ENCODE measurements at places on chromosomes 6 and 20.
A peak's percentile ranks its signal among the peaks of the same experiment; 100 is the strongest.

GRCh38 chr6:8375916-8376315 is 59.4 kb downstream of the SLC35B3 start:
- no peak for DNase-seq

DNA sequence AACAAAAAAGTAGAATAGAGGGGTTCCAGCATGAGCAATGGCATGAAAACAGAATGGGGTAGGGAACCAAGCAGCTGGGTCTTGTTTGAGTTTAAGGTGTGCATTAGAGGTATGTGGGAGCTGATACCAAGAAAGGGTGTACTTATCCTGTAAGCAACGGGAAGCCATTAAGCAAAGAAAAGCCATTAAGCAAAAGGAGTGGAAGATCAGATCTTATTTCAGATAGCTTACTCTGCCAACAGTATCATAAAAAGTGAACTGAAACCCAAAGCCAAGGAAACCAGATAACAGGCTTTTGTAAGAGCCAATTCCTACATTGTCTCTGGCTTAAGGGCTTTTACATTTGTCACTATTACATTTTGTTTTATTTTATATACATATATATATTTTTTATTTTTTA is 21.3 kb upstream of the BEND6 start:
- no peak for DNase-seq

- DNase-seq = no peak
Observed at GRCh38 chr6:14704383-14705271, 541.2 kb upstream of the JARID2 start.

DNA sequence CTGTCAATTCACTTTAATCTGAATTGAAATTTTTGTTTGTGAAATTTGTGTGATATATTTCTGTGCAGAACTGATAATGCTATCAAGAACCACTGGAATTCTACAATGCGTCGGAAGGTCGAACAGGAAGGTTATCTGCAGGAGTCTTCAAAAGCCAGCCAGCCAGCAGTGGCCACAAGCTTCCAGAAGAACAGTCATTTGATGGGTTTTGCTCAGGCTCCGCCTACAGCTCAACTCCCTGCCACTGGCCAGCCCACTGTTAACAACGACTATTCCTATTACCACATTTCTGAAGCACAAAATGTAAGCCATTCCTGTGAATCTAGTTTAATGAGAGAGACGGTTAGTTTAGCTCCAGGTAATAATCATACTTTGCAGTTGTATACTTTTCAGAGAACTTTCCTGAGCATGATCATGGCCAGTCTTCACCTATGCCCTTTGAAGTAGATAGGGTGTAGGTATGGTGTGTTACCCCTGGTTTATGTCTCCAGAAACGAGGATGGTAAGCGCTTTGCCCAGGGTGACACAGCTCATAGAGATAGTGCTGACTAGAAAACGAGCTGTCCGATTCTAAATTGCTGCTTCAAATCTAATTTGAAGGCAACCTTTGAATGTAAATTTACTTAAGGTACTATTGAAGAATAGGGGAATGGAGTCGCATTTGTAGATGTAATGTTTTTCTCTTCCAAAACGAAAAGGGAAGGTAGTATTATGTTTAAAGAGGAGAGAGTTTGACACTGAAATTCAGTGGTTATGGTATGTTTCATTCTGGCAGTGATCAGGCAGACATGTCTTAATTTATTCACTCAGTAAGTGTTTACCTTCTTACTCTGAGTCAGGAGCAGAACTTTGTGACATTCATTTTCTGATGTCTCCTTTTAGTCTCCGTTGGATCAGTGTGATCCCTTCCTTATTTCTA is 11.4 kb downstream of the MYB start:
- no peak for DNase-seq

GRCh38 chr6:163554663-163555062 is 140.1 kb downstream of the QKI start:
- no peak for DNase-seq

- DNase-seq = peak; percentile 18
Observed at GRCh38 chr6:73854998-73855718, 159.2 kb downstream of the CD109 start.

- DNase-seq = no peak
Observed at GRCh38 chr20:35891375-35891774, 62.9 kb downstream of the SCAND1 start.

DNA sequence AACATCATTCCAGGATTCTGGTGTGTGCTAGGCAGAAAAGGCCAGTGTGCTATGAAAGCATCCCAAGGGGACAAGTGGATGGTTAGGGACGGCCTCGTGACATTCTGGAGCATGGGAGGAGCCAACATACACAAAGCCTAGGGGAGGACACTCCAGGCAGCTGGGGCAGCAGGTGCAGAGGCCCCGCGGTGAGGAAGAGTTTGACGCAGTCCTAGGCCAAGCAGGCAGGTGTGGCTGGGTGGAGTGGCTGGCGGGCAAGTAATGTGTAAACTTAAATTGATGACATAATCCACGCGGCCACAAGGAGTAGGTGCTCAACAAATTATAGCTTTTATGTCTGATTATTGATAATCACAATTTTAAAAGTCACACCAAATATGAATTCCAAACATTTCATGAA is 93.6 kb downstream of the TMEM242 start:
- DNase-seq = peak; percentile 96

GRCh38 chr6:132204591-132204990 is 196.7 kb downstream of the MOXD1 start:
- no peak for DNase-seq

DNA sequence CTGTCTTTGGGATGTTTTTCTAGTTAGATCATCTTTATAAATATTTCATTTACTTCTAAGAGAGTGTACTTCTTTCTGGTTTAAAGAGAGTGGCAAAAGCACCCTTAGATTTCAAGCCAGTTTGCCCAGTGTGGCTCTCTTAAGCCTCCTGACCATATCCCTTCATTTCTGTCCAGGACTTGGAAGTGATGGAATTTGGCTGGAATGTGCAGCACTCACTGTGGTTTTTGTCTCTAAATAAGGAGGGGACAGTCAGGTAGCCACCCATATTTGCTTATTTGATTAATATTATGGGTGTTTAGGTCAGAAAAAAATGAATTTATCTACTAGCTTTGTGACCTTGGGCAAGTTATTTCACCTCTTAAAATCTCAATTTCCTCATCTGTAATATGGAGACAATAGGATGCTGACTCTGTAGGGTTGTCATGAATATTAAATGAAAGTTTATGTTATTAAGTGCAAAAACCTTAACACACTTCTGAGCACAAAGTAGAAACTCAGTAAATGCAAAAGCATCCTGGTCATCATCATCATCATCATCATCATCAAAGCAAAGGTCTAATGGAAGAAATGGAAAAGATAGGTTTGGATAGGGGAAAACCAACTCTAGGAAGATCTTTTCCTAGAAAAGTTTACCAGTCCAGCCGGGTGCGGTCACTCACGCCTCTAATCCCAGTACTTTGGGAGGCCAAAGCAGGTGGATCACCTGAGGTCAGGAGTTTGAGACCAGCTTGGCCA is 3.1 kb downstream of the CRYBG1 start:
- DNase-seq = no peak

- DNase-seq = no peak
Observed at GRCh38 chr6:106102034-106102433, 15.9 kb downstream of the PRDM1 start.

DNA sequence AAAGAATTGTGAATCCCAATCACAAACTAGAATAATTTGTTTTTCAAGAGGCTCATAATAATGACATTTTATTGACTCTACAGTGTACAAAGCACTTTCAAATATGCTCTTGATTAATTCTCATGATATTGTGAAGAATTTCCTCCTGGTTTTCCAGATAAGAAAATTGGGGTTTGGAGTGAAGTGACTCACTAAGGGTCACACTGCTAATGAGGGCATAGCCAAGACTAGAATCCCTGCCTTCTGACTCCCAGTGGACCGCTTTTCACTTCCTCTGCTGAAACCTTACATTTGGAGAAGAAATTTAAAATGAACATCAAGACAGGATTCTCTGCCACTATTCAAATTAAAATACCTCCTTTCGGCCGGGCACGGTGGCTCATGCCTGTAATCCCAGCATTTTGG is 38.3 kb upstream of the LTV1 start:
- no peak for DNase-seq

GRCh38 chr6:97198046-97198565 is 84.9 kb downstream of the MMS22L start:
- no peak for DNase-seq

- DNase-seq = no peak
Observed at GRCh38 chr20:52405986-52406385, 214.4 kb upstream of the ZFP64 start.

DNA sequence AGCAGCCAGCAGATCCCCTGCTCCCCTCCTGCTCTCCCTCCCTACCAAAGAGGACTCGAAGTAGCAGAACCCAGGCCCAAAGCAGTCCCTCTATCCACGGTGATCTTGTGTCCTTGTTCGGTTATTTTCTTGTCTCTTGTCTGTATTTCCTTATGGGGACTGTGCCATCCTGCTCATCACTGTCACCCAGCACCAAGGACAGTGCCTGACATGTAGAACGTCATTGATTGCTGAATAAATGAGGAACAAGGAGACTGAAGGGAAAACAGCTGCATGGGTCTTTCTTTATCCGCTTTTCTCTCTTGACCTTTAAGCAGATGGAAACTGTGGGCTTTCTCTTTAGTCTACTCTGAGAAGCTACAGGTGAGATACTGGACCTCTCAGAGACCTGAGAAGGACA is 29.4 kb upstream of the ZNF831 start:
- DNase-seq = no peak

DNA sequence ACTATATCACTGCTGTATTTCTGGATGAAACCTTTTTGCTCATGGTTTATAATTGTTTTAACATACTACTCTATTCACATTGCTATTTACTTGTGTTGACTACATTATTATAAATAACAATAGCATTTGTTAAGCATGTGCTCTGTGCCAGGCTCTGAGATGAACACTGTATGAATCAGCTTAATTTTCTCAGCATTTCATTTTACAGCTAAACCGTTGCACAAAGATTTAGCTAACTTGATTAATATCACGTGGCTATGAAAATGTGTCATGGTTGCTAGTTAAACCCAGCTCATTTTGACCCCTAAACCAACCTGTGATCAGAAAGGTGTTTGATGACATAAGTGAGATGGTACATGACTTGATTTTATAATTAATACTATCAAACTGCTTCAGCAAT is 77.5 kb downstream of the NCOA7 start:
- no peak for DNase-seq

DNA sequence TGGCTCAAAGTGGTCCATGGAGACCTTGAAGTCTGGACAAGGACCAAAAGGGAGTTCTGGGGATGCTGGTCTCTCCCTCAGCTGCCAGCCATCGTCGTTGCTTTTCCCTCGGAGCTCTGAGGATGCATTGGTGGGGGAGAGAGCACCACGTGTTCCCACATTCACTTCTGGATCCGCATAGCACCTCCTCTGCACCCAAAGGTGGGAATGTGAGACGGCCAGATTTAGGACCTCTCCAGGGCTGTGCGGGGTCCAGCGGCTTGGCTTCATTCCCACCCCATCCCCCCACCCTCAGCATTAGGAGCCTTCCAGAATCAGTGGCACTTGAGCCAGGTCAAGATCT is 1.1 kb downstream of the EPB41L1 start:
- no peak for DNase-seq

- no peak for DNase-seq
Observed at GRCh38 chr6:152166497-152166896, 359.0 kb downstream of the ESR1 start.

- no peak for DNase-seq
Observed at GRCh38 chr20:51696304-51697071, 71.7 kb downstream of the ATP9A start.

DNA sequence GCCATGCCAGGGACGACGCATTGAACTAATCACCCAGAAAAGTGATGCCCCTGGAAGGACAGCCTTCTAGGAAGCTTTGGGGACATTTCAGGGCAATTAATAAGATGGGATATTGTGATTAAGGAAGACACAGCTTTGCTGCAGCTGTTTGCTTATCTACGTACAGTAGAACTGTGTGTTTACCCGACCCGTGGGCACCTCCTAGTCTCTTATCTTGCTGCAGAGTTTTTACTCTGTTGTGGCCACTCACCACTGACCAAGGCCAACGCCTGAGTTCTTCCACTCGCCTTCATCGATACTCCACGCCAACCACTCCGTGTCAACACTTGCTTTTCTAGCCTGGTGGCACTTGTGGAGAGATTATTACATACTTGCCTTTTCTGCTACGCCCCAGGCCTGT is 105.9 kb upstream of the MLN start:
- no peak for DNase-seq

DNA sequence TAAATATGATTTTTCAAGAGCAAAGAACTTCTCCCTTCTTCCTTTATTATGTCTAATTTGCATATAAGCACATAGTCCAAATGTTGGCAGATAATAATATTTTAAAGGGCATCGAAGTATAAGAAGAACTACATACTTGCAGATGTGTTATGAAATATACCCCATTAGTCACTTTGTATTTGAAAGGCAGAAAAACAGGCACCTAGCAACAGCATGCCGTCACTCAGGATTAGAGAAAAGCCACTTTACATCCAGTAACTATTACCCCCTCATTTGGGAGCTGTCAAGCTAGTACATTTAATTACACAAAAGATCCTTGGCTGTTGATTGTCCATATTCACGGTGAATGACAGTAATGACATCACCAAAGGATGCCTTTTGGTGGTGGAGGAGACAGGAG is 99.3 kb upstream of the ARMC2 start:
- DNase-seq = no peak

- no peak for DNase-seq
Observed at GRCh38 chr6:20166210-20166609, 46.1 kb downstream of the MBOAT1 start.

DNA sequence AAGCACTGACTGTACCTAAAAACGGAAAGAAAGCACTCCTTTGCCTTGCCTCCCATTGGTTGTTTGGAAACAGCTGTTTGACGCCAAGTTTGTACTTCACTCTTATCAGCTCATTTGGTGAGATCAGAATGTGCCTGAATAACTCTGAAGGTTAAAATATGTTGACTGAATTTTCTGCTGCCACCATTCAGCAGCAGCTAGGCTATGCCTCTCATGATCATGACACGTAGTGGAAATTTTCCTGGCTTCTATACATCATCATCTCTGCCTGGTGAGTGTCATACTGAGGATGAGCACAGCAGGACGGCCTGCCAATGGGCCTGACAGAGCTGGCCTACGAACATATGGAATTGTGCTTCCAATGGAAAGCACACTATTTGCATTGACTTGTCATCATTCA is 704.9 kb upstream of the CITED2 start:
- DNase-seq = no peak

DNA sequence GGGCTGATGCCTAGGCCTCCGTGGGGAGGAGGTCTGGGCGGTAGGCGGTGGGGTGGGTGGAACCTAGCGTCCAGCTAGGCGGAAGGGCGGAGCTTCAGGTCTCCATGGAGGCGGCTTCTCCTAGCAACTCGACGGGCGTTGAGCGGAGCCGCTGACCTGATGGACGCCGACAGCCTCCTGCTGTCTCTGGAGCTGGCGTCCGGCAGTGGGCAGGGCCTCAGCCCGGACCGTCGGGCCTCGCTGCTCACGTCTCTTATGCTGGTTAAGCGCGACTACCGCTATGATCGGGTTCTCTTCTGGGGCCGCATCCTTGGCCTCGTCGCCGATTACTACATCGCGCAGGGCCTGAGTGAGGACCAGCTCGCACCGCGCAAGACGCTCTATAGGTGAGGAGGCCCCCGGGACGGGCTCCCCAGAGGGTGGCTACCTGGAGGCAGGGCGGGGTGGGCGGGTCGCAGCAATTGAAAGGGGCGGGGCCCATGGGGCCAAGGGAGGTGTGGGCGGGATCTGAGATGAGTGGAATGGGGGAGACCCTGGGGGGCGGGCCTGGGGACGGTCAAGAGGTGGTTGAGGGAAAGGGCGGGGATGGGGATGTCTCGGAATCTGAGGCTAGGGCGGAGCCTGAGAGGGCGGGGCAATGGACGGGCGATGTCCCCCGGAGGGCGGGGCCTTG is at the start of gene RSPH9:
TSS of gene RSPH9 (plus strand) at position 97 of the 673 bp plus-strand sequence. CDS start at position 160, 63 bp downstream.
- DNase-seq = no peak

- DNase-seq = no peak
Observed at GRCh38 chr20:18983796-18984195, 170.2 kb downstream of the SCP2D1 start.
